ENCODE measurements at places on chromosomes 16 and 17.

- no peak for DNase-seq
Measured at GRCh38 chr17:57699751-57700219, 45.3 kb downstream of the CCDC182 start.

DNA sequence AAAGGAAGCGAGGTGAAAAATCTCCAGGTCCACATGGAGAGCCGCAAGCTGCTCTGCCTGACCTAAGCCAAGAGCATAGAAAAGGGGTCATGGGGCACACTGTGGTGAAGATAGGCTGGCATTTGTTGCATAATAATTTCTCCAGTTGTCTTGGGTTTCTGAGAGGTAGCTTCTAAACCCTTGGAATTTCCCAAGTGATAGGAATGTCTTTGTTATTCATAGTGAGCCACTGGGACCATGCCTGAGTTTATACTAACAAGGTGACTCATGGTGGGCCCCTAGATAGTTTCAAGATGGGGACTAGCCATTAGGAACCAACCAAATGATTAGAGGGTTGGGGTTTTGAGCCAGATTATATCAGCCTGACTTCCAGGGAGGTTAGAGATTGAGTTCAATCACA, 25.6 kb downstream of the SOST start:
- peak; percentile 71 for DNase-seq

DNA sequence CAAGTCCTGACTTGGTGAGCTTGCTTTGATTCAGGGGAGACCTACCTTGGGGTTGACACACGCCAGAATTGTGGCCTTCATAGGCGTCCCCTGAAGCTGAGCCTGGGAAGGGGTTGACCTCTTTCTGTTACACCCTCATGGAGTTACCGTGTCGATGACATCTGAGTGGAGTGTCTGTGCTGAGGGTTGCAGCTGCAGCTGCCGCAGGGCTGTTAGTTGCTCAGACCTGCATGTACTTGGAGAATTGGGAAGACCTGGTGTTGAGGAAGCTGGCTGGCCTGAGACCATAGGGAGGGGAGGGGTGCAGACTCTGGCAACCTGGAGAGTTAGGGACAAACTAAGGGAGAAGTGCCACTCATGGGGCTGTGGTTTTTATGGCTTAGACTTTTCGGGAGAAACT, 9.6 kb downstream of the GSE1 start:
- DNase-seq, result no peak

GRCh38 chr16:22077700-22078313, 14.5 kb upstream of the VWA3A start:
- DNase-seq, result peak; percentile 26

- no peak for DNase-seq
Measured at GRCh38 chr16:68910051-68910450, 66.7 kb downstream of the TANGO6 start.

DNA sequence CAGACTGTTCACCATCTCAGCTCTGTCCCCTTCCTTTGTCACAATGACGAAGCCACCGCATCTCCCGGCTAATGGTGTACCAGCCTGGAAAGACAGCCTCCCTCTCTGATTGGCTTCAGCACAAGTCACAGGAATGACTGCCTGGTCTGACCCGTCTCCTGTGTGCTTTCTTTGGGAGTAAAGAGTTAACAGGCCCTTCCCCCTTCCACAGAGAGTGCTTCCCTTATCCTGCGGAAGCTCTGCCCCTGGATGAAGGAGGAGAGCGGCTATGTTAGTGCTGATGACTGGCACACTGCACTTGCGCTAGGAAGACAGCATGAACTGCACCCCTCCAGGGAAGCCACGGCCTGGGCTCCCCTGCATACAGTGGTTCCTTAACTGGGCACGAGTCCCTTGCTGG, 11.3 kb downstream of the USB1 start:
- no peak for DNase-seq

- no peak for DNase-seq
Measured at GRCh38 chr17:34169496-34169895, 85.6 kb upstream of the CCL2 start.

GRCh38 chr17:64447526-64447925, 1.4 kb upstream of the MILR1 start:
- DNase-seq, result no peak

DNA sequence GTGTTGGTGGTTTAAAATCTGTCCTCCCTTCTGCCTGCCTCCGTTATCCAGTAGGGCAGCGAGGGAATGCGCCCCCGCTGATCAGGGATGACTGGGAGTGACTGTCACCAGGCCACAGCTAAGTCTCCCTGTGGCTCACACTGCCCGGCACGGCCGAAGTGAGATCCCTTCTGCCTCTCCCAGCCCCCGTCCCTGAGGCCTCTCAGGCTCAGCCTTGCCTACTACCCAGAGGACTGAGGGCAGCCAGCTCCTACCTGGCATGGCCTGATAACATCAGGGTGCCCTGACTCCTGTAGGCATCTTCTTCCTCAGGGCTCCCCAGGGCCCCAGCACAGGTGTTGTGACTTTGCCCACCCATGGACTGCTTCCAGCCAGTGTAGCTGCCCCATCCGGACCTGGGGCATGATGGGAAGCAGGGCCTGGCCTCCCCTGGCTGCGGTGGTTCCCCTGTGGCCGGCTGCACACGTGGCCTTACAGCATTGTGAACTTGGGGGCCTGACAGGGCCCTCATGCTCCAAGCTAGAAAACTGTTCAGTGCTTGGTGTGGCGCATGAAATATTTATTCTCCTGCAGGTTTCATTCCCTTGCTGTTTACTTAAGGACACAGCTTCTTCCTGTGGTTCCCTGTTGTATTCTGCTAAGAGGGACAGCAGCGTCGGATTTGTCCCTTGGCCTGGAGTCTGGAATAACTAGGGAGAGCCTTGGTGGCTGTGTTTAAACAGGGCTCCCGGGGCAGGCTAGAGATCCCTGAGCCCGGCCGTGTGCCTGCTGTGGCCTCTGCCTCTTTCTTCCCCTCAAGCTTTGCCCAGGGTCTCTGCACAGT, 30.0 kb downstream of the GINS2 start:
- no peak for DNase-seq

- DNase-seq, result no peak
Measured at GRCh38 chr16:70255574-70255973, 3.8 kb upstream of the EXOSC6 start.

DNA sequence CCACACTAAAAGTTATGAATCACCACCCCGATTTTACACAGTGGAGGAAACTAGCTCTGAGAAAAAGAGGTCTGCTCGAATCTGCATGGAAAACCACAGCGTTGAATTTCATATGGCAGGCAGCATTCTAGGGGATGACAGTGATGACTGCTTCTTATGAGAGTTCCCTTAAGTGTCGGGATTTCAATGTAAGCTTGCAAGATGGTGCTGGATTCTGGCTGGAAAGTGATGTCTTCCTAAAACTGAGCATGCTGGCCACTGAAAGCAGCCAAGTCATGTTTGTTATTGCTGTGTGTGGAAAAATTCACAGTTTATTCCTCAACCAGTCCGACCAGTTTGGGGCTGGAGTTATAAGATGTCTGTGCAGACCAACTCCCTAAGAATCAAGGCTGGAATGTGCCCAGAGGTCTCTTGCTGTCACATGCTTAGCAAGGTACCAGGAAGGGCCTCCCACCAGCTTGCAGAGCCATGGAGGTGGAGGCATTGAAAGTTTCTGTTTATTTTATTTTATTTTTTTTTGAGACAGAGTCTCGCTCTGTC, 37.2 kb upstream of the GAN start:
- DNase-seq, result no peak

DNA sequence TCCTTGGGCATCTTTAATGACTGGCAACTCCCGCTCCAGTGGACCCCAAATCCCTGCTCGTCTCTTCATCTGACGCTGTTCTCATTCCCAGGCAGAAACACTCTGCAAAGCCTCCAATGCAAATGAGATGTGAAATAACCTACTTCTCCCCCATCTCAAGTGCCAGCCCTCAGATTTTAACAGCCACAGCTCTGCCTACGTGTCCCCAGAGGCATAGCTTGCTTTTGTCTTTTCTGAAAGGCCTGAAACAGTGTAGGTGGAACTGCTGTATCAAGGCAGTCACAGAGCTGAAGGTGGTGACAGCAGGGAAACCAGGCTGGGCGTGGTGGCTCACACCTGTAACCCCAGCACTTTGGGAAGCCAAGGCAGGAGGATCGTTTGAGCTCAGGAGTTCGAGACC, 14.7 kb downstream of the RPH3AL start:
- DNase-seq, result no peak

GRCh38 chr17:79678091-79678735, 52.5 kb upstream of the ENPP7 start:
- DNase-seq, result no peak

- DNase-seq, result no peak
Measured at GRCh38 chr16:81593481-81593880, 148.9 kb downstream of the CMIP start.

GRCh38 chr16:9556949-9557665, 465.7 kb downstream of the HAPSTR1 start:
- DNase-seq, result no peak

DNA sequence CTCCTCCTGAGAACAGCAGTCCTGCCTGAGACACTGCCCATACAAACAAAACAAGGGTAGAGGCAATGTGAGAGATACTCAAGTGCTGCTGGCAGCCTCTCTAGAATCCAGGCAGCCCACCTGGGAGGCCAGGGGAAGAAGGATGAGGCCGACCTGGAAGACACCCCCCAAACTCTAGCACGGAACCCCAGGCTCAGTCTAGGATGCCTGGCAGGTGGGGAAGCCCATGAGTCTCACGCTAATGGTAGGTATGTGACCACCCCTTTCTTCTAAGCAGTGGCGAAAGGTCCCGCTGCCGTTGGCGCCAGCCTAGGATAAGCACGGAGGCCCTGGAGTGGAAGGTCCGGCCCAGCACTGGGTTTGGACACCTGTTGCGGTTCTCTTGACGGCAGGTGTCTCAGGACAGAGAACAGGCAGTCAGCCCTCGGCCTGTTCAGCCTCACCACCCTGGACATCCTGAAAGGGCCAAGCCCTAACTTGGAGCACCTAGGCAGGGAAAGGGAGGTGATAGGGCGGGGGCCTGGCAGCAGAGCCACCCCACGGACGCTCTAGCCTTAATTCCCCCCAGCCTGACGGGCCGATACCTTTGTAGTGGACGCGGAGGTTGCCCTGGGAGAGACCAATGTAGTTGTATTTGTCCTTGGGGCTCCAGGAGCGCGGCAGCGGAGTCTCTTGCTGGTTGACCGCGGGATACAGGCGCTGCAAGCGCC, 487 bp downstream of the RANBP10 start:
- DNase-seq, result no peak

GRCh38 chr17:43634591-43635125, 27.1 kb downstream of the MEOX1 start:
- DNase-seq, result no peak

- no peak for DNase-seq
Measured at GRCh38 chr17:67525239-67526135, 148.4 kb downstream of the PITPNC1 start.

- no peak for DNase-seq
Measured at GRCh38 chr16:53504665-53505064, 1.7 kb upstream of the AKTIP start.

DNA sequence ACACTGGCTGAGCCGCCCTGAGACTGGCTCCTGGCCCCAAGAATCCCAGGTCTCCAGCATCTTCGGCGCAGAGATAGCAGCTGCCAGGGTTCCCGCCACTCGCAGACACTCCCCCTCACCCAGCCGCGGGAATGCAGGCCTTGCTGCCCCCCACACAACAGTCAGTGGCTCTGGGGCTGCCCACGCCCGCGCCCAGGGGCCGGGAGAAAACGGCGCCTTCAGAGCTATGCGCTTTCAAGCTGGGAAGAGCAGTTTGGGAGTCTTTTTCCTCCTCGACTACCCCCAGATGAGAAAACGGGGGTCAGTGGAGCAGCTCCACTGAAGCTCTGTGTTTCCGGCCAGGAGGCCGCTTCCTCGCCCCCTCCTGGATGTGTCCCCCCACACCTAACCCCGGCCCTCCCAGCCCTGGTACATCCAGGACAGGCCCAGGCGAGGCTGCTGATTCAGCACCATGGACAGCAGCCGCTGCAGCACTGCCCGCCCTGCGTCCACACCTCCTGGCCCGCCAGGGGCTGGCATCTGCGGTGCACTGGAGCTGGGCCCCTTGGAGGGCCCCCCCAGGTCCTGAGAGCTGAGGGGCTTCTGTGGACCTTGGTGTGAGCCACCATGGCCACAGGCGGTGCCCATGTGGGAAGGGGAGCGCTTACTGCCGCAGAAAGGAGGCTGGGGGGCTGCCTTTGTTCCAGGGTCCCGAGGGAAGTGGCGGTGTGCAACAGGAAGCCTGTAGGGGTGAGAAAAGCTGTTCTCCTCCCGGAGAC, 35.7 kb downstream of the CACNA1H start:
- peak; percentile 24 for DNase-seq

GRCh38 chr17:59367657-59368045, 36.2 kb downstream of the YPEL2 start:
- no peak for DNase-seq

GRCh38 chr17:614653-615546, 99.7 kb downstream of the VPS53 start:
- no peak for DNase-seq

DNA sequence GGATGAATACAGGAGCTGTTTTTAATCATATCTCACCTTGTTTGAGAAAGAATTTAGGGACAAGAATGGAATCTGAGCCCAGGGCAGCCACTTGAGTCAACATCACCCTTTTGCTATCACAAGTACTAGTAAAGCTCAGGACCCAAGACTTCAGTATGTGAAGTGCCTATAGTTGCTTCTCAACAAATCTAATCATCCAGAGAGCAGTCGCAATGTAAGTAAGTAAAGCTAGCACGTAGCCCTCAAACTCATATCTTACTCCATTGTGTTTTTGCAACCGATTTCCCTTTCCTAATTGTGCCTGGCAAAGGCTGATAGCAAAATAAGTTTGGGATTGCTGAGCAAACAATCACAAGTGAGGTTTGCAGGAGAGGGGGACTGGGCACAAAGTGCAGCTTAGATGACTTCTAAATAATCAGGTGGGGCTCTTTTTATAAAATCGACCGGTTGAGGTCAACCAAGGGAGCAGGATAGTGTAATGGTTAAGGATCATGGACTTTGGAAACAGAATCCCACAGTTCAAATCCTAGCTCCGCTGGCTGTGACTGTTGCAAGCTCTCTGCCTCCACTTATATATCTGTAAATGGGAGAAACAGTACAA, 13.0 kb downstream of the TOB1 start:
- no peak for DNase-seq

GRCh38 chr17:30116345-30116660, 313 bp upstream of the NSRP1 start:
- no peak for DNase-seq

- no peak for DNase-seq
Measured at GRCh38 chr16:63695347-63695746, 1426.5 kb downstream of the CDH11 start.

GRCh38 chr17:77146246-77146632, 5.5 kb downstream of the SEC14L1 start:
- DNase-seq, result no peak

GRCh38 chr16:56658327-56658875, 642 bp downstream of the MT1F start:
- no peak for DNase-seq

- peak; percentile 96 for DNase-seq
Measured at GRCh38 chr16:75244844-75245758, 6.3 kb downstream of the BCAR1 start.

GRCh38 chr17:54982399-54982798, 13.8 kb downstream of the STXBP4 start:
- no peak for DNase-seq
